ENCODE measurements at places on chromosomes 2 and 18.

DNA sequence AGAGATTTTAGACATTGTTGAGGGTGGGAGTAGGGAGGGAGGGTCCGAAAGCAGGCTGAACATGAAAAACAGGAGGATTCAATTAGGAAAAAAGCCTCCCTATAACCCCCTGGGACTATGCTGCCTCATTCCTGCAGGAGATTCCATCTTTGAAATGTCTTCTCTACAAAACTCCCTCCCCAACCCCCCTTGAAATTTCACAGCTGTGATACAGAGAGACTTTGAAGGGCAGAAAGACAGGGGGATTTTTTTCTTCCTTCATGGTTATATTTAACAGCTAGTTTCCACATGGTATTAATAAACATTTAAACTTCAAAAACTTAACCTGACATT is 57.6 kb downstream of the TRIB2 start:
- DNase-seq, result no peak

DNA sequence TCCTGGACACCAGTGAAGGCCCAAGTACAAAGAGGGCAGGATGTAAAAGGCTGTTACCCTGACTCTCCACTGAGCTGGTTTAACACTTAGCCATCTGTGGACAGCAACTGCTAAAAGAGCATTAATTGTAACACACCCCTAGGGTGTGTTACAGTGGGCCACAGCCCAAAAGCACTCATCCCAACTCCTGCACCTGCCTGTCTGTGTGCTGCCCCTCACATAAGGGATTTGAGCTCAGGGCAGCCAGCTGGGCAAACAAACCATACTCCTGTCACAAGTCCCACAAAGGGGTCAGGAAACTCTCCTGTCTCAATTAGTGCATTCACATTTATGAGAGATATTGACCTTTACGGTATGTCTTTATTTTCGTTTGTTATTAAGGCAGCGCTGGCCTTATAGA is 833.1 kb upstream of the NXPH2 start:
- no peak for DNase-seq

- DNase-seq, result no peak
Observed at GRCh38 chr2:137254052-137254451, 488.7 kb downstream of the THSD7B start.

- no peak for DNase-seq
Observed at GRCh38 chr2:65097844-65098243, 32.1 kb downstream of the RAB1A start.

DNA sequence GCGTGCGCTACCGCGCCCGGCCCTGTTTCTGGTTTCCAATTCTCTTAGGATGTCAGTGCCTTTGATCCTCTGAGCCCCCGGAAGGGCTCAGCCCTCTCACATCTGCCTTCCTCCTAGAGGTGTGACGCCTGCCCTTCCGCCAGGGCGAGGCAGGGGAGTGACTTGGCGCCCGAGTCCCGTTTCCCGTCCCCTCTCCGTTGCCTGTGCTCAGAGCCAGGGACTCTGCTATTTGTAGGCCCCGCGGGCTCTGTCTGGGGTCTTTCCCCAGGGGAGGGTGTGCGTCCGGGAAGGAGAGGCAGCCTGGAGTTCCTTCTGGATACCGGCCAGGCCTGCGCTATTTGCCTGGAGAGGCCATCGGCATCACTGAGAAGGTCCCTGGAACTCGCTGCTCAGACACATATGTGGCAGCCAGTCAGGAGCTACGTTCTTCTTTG is 103.7 kb upstream of the TAF1B start:
- peak; percentile 35 for DNase-seq

GRCh38 chr2:239603411-239604356 is 202.9 kb upstream of the HDAC4 start:
- DNase-seq, result no peak

GRCh38 chr18:41537666-41538065 is 417.4 kb upstream of the PIK3C3 start:
- no peak for DNase-seq

GRCh38 chr2:102520801-102521200 is 47.8 kb downstream of the SLC9A4 start:
- DNase-seq, result no peak

DNA sequence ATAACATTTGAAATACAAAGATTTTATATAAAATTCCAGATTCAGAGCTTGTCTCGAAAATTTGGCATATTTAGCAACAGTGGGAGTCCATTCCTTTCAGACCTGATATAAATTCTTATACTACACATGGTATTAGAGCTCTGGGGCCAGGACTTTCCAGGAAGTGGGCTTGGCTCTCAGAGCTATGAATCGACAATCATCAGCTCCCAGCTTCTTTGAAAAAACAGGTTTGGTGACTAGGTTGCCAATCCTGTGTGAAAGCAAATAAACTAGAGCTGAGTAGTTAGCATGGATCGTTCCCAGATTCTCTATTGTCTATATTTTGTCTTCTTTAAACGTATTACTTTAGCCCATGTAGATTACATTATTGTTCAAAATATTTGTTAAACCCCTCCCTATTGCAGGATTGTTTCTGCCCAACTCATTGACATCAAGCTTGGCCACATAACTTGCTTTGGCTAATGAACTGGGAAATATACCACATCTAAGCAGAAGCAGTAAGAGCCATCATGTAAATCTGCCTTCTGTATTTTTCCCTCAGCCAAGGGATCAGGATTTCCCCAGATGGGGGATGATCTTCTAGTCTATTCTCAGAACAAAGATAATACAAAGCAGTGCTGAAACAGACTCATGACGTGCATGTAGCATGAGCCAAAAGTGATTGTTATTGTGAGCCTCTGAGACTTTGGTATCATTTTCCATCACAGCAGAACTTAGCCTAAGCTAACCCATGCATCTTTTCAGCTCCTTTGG is 105.4 kb downstream of the KCNH7 start:
- DNase-seq, result peak; percentile 62

DNA sequence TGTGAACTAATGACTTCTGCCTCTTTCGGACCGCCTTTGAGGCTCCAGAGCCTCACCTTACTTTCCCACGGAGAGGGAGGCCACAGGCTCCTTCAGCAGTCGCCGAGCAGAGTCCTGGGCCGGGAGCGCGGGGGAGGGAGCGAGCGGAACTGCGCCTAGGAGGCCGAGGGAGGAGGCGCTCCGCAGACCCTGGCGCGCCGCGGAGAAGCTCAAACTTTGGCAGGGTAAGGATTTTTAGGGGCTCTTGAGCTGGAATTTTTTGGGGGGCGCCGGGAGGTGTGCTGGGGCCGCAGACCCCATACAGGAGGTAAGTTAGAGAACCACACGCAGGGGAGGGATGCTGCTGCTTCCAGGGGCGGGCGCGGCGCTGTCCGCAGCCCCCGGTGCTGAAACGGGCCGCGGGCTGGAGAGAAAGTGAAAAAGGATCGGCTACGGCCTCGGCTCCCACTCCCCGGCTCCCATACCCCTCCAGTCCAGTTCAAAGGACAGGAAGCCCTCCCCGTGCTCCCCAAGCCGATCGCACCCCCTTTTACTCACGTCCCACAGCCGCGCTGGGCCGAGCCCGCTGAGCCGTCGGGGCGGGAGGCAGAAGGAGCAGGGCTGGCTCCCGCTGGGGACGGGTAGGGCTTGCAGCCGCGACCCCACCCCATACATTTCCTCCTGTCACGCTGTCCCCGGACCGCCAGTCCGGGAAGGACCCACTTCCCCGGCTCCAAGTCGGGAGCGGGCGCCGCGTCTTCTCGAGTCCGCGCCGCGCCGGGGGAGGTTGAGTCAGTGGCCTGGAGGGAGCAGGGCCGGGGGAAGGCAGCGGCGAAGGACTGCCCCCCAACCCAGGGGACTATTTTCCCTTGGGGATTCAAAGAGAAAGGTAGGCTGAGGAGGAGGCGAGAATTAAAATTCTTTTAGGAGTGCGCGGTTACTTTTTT is at the start of gene CNGA3:
CNGA3 (plus strand) TSS at position 146 of the 926 bp plus-strand sequence. CDS start 23,520 bp downstream, outside the sequence.
- DNase-seq, result no peak

- DNase-seq, result no peak
Observed at GRCh38 chr18:67854340-67854739, 337.8 kb upstream of the DSEL start.

DNA sequence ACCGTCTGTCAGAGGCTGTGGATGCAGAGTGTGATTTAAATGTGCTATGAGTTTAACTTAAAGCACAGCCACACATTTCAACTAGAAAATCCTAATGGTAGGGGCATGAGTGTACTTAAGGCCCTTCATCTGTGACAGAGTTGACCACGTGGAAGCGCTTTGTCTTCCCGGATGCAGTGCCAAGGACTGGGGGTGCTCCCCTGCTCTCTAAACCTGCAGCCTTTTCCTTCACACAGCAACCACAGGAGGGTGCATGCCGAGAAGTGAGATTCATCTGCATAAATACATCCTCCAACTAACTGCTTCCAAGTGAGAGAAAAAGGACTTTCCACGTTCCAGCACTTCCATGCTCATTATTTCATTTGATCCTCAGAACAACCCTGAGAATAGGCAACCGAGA is 149.6 kb downstream of the MYT1L start:
- peak; percentile 47 for DNase-seq

GRCh38 chr18:48872234-48873145 is 78.3 kb downstream of the SMAD7 start:
- peak; percentile 47 for DNase-seq

GRCh38 chr18:6638447-6638846 is 91.1 kb upstream of the ARHGAP28 start:
- DNase-seq, result no peak

- DNase-seq, result no peak
Observed at GRCh38 chr2:99910902-99911301, 231.5 kb downstream of the AFF3 start.

- no peak for DNase-seq
Observed at GRCh38 chr2:172412984-172413492, 14.3 kb upstream of the ITGA6 start.

DNA sequence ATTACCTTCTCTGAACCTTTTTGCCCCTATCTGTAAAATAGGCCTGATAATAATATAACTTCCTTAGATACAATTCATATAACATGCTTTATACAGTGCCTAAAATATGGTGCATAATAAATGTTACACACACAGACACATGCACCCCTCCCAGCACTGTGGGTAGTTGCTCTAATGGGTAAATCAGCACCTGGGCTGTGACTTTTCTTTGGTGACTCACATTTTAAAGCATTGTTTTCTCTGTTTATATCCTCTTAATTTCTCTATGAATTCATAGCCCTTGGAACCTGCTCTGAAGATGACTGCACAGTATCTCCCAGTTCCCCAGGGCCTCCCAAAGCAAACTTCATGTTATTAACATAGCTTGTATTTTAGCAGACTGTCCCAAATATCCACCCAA is 248.2 kb upstream of the TNP1 start:
- no peak for DNase-seq

GRCh38 chr2:147844697-147845410 is at the start of gene ACVR2A:
ACVR2A (plus strand) TSS chr2:147845029; CDS start chr2:147845153, 124 bp downstream.
- peak; percentile 58 for DNase-seq

DNA sequence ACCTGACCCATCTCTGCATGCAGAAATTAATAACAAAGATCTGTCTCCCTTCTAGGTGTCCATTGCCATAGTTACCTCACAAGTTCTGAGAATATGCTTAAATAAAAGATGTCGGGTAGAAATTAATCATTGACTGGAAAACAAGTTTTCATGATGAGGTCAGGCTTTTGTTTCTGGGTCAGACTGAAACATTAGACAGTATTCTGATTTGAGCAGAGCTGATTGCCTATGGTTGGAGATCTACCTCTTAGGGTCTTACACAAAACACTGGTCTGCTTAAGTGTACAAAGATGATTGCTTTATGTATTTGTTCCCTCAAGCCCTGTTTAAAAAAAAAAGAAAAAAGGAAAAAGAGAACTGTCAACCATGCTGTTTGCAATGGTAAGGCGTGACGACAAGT is 956.4 kb downstream of the CPS1 start:
- DNase-seq, result no peak

- DNase-seq, result no peak
Observed at GRCh38 chr2:214180071-214180470, 230.8 kb upstream of the VWC2L start.

DNA sequence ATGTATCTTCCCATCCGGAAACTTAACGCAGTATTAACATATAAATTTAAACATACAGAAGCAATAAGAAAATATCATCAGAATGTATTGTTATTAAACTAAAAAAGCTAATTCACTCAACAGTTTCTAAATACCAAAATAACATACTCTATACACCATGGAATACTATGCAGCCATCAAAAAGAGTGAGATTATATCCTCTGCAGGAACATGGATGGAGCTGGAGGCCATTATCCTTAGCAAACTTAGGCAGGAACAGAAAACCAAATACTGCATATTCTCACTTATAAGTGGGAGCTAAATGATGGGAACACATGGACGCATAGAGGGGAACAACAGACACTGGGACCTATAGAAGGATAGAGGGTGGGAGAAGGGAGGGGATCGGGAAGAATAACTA is 127.1 kb downstream of the CD226 start:
- DNase-seq, result no peak

GRCh38 chr2:147989102-147989501 is 31.4 kb downstream of the ORC4 start:
- DNase-seq, result no peak

DNA sequence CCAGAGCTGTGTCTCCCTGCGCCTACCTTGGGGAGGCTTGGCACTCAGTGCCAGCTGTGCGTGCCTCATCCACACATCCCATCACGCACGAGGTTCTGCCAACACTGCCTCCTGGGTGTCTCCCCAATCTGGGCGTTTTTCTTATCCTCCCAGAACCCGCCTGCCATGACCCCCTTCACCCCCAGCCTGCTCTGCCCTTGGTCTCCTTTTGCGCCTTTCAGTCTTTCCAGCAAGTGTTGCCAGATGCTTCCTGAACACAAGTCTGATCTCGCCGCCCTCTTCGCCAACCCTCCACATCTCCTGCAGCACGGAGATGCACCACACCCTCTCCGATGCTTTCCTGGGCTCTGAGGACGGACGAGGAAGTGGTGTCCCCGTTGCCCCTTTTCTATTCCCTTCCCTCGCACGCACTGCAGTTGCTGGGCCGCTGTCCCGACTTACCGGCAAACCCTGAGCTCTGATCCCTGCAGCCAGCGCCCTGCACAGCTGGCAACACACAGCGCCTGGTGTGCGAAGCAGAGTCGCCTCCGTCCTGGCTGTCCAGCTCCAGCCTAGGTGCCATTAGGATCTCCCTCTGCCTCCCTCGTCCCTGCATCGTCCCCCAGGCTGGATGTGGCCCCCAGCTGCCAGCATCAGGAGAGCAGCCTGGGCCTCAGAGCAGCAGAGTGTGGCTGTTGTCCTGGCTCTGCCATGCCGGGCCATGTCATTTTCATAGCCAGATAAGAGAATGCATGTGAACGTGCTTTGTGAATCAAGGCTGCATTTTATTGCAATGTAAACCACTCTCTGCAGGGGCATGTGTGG is 22.6 kb upstream of the ALLC start:
- DNase-seq, result no peak

GRCh38 chr2:188919824-188920223 is 54.3 kb upstream of the COL3A1 start:
- DNase-seq, result no peak
